Activated CD8-positive, alpha-beta T cell treated with anti-CD3 and anti-CD28 coated beads for 36 hours (primary cell): ENCODE measurements at places on chromosomes 1 and 21.

DNA sequence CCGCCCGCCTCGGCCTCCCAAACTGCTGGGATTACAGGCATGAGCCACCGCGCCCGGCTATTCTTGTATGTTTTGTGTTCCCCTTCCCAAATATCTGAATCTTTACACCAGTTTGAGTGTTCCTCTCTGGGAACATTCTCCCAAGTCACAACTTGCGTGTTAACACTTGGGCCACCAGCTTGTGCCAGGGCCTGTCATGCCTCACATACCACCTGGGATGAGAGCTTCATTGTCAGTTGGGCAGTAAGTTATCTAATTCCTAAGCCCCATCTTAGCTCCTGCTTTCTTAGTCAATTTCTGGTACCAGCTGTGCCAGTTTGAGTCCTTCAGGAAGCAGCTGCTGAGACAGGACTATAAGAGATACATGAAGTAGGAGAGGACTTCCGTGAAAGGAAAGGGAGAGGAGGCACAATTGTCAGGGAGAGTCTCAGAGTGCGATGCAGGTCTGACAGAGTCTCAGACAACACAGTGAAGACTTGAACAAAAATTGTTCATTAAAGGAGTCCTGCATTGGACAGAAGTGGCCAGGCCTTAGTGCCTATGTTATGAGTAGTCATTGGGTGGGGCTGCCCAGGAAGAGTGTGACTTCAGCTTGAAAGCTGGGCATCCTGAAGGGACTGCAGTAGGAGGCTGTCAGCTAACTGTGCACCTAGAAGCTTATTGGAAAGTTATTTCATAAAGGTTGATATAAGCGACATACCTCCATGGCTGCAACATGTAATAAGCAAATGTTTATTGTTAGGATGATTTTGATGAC, 17.3 kb downstream of the ZFYVE9 start:
- no peaks in the 10 kb centered on the region for H3K27me3 ChIP-seq
- DNase-seq = no peak
- H3K36me3 ChIP-seq = no peaks in the 10 kb centered on the region
- H3K4me3 ChIP-seq = no peak overlapping the region

GRCh38 chr1:205777994-205778393, 2.7 kb upstream of the RAB29 start:
- H3K36me3 ChIP-seq = no peaks in the 10 kb centered on the region
- H3K27me3 ChIP-seq = no peaks in the 10 kb centered on the region
- H3K4me3 ChIP-seq = no peak overlapping the region

GRCh38 chr1:36479505-36480051, 3.1 kb downstream of the CSF3R start:
- H3K4me1 ChIP-seq = peaks cover 10% of the 10 kb centered on the region
- no peak overlapping the region for H3K27ac ChIP-seq
- peaks cover 2% of the 10 kb centered on the region for H3K27me3 ChIP-seq
- no peaks in the 10 kb centered on the region for H3K36me3 ChIP-seq
- no peak for DNase-seq

- no peaks in the 10 kb centered on the region for H3K36me3 ChIP-seq
- H3K27me3 ChIP-seq = peaks cover 3% of the 10 kb centered on the region
- H3K4me1 ChIP-seq = no peaks in the 10 kb centered on the region
- no peak overlapping the region for H3K27ac ChIP-seq
- H3K4me3 ChIP-seq = no peak overlapping the region
Observed at GRCh38 chr1:201693890-201694607, 134.9 kb upstream of the IPO9 start.

DNA sequence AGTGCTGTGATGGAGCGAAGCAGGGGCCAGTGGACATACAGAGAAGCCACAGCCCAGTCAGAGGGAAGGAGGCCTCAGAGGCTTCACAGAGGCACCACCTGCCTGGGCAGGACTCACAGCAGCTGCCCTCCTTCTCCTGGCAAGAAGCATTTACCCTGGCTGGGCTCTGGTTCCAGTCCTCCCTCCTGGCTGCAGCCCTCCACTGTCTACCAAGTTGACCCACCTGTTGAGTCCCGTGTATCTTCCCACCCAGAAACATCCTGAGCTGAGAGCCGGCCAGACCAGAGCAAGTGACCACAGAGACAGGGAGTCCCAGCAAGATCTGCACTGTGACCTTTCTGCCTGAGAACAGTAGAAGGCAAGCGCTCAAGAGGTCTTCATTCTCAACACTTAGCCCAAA, 49.7 kb downstream of the GLIS1 start:
- no peak overlapping the region for H3K4me3 ChIP-seq
- H3K4me1 ChIP-seq = no peaks in the 10 kb centered on the region
- no peak overlapping the region for H3K27ac ChIP-seq
- DNase-seq = no peak
- H3K27me3 ChIP-seq = peaks cover 7% of the 10 kb centered on the region

DNA sequence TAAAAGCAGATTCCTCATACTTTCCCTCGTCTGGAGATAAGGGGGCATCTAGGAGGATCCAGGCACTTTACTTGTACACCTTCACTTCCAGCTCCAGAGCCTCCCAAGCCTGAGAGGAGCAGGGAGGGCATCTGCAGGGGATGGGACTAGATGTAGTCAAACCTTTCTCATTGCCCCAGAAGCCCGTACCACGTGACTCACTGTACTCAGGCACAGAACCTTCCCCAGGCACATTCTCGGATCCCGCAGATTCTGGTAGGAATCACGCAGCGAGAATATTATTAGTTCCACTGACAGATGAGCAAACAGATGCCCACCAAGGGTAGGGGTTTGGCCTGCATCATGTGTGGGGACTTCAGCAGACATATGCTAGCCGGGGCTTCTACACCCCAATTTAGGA, 25.2 kb upstream of the TNR start:
- H3K27ac ChIP-seq = no peak overlapping the region
- no peak for DNase-seq
- no peaks in the 10 kb centered on the region for H3K36me3 ChIP-seq

DNA sequence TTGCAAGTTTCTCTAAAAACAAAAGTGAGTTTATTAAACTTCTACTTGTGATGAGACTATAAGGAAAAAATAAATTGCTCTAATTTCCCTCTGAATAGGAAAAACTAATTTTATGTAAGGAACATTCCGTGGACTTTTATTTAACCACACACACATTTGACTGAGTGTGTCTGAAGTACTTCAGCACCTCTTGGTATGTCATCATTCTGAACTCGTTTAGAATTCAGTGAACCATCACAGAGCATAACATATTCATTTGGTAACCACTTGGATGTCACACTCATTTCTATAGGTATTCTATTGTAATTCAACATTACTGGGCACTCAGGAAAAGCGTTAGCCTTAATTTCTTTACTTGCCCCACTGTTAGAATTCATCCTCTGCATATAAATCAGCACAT, 79.1 kb downstream of the RGS21 start:
- H3K4me3 ChIP-seq = no peak overlapping the region
- no peaks in the 10 kb centered on the region for H3K4me1 ChIP-seq
- DNase-seq = no peak
- no peaks in the 10 kb centered on the region for H3K27me3 ChIP-seq
- no peaks in the 10 kb centered on the region for H3K36me3 ChIP-seq

DNA sequence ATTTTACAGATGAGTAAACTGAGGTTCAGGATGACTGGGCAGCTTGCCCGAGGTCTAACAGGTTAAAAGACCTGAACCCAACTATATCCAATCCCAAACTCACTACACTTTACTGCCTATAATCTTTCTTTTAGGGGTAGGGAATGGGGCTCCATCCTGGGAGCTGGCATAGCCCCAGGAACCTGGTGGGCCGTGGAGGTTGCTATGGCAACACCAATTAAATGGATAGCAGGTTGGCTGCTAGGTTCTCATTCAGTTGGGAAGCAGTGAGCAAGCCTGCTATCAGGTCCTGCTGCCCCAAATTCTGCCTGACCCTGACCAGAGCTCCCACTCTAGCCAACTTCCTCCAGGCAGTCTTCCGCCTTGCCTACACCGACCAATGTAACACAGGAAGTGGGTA, 40.9 kb downstream of the LRP8 start:
- peaks cover 4% of the 10 kb centered on the region for H3K4me1 ChIP-seq
- H3K27me3 ChIP-seq = no peaks in the 10 kb centered on the region
- no peak overlapping the region for H3K27ac ChIP-seq
- H3K4me3 ChIP-seq = no peak overlapping the region
- H3K36me3 ChIP-seq = peaks cover 18% of the 10 kb centered on the region
- DNase-seq = no peak

DNA sequence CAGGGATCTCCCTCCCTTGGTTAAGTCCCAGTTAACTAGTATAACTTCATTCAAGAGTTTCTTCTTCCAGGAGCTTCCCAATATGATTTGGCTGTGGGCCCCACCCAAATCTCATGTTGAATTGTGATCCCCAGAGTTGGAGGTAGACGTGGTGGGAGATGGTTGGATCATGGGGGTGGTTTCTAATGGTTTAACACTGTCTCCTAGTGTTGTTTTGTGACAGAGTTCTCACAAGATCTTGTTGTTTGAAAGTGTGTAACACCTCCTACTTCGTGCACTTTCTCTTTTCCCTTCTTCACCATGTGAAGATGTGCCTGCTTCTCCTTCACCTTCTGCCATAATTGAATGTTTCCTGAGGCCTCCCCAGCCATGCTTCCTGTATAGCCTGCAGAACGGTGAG, 251.8 kb upstream of the FGGY start:
- no peak overlapping the region for H3K4me3 ChIP-seq
- no peaks in the 10 kb centered on the region for H3K27me3 ChIP-seq
- peak overlapping the region; percentile 53 for H3K27ac ChIP-seq
- no peaks in the 10 kb centered on the region for H3K36me3 ChIP-seq

GRCh38 chr21:16573578-16573977, 843.8 kb downstream of the USP25 start:
- H3K27ac ChIP-seq = no peak overlapping the region
- no peaks in the 10 kb centered on the region for H3K36me3 ChIP-seq
- no peak for DNase-seq
- no peaks in the 10 kb centered on the region for H3K27me3 ChIP-seq
- no peak overlapping the region for H3K4me3 ChIP-seq
- H3K4me1 ChIP-seq = no peaks in the 10 kb centered on the region

DNA sequence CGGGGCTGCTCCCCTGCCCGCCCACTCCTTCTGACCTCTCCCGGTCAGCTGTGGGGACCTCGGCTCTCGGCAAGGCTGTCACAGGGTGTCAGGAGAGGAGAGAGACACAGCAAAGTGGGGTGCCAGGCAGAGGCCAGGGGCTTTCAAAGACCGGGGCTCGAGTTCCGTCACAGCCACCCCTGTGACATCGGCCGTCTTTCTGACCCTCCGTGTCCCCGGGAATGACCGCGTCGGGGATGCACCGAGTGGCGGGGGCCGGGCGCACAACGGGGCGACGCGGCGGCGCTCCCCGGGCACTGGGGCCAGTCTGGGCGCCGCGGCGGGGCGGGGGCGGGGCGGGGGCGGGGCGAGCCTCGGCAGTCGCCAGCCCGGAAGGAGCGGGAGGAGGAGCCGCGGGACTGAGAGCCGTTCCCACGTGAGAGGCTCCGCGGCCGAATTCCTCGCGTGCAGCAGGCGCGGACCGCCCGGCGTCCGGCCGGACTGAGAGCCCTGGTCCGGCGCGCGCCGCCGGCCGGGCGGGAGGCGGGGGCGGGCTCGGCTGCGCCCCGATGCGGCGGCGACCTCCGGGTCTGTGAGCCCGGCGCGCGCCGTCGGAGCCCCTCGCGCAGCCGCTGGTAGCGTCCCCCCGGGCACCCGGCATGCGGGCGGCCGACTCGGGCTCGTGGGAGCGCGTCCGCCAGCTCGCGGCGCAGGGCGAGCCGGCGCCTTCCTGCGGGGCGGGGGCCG, 229.7 kb upstream of the TMEM51 start:
- H3K4me1 ChIP-seq = peaks cover 7% of the 10 kb centered on the region
- DNase-seq = peak; percentile 27
- H3K27me3 ChIP-seq = peaks cover 43% of the 10 kb centered on the region
- no peak overlapping the region for H3K27ac ChIP-seq

DNA sequence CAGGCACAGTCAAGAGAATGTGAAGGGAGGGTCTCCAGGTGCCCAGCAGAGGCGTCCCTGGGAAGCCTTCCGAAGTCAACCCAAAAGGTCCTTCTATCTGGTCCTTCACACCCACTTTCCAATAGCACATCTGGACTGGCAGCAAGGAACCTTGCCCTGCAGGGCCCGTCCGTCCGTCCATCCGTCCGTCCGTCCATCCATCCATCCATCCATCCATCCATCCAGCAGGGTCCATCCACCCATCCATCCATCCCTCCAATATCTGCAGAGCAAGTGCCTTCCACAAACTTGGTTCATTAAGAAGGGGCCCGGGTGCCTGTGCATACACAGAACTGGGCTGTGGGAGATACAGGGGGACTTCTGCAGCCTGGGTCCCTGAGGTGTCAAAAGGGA, 31.6 kb downstream of the SLC45A1 start:
- no peak overlapping the region for H3K27ac ChIP-seq
- H3K4me3 ChIP-seq = no peak overlapping the region
- no peaks in the 10 kb centered on the region for H3K4me1 ChIP-seq
- H3K27me3 ChIP-seq = peaks cover 1% of the 10 kb centered on the region
- DNase-seq = no peak

DNA sequence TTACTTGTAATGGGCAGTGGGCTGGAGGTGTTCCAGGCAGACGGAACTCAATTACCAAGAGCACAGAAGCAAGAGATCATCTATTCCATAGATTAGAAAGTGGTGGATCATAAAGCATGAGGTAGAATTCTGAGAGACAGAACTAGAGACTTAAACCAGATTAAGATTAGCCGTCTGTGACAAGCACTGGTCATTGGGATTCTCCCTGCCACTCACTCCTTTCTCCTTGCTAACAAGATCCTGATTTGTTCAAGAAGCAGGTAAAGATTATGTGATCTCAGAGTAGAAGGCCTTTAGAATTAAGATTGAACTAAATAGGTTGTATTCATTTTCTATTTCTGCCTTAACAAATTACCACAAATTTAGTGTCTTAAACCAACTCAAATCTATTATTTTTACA, 1.5 kb upstream of the HSPA13 start:
- no peaks in the 10 kb centered on the region for H3K27me3 ChIP-seq
- DNase-seq = no peak
- H3K36me3 ChIP-seq = peaks cover 15% of the 10 kb centered on the region
- H3K27ac ChIP-seq = peak overlapping the region; percentile 97
- peaks cover 26% of the 10 kb centered on the region for H3K4me1 ChIP-seq

- peaks cover 34% of the 10 kb centered on the region for H3K27me3 ChIP-seq
- H3K27ac ChIP-seq = no peak overlapping the region
- no peak for DNase-seq
Observed at GRCh38 chr1:204834336-204834735, 36.3 kb upstream of the NFASC start.

DNA sequence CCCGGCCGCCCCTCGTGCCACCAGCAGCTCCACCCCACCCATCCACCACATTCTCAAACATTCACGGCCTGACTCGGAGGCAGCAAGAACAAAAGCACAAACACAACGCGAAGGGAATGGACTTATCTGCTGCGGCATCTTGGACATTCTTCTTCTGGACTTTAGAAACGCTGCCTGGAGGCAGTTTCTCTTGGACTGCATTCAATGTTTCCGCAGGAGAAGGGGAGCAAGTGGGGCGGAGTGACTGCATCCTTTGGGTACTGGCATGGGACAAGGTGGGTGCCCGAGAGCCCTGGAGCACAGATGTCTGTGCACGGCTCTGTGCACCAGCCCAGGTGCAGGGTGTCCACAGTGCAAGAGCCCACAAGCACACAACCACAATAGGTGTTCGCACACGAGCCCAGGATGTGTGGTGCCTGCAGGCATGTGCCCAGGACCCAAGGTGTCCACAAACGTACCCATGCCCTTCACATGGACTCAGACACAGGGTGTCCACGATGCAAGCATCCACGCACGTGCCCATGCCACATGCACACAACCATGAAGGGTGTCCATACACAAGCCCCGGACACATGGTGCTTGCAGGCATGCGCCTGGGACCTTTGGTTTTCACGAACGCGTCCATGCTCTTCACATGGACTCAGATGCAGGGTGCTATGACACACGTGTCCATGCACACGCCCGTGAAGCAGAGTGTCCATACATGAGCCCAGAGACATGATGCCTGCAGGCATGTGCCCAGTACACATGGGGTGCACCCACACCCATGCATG, 53.6 kb downstream of the WNT9A start:
- DNase-seq = peak; percentile 1
- no peaks in the 10 kb centered on the region for H3K36me3 ChIP-seq
- peaks cover 11% of the 10 kb centered on the region for H3K4me1 ChIP-seq
- H3K27ac ChIP-seq = no peak overlapping the region
